ENCODE measurements at places on chromosomes 4 and X. TPM values are rescaled to one million over a fixed set of nuclear protein-coding genes. Genes with fewer than 3 reads are reported as not detected.

GRCh38 chrX:150032742-150033141 is 94.5 kb upstream of the EOLA2 start:
- peak; percentile 9 for DNase-seq

DNA sequence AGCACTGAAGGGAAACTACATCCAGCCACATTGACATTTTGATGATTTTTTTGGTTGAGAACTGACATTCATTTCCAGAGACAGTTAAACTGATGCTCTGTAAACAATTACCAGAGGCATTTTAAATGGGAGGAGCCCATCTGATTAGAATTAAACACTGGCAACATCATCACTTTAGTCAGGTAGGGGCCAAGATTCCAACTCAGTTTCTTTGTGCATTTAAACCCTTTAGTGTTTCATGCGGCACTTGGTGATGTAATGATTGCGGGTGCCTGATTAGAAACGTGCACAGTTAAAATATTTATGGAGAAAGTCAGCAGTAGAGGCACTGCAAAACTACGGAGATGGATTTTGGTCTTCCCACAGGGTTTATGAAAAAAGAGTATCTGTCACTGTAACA is 16.1 kb downstream of the TNIP3 start:
- no peak for DNase-seq

DNA sequence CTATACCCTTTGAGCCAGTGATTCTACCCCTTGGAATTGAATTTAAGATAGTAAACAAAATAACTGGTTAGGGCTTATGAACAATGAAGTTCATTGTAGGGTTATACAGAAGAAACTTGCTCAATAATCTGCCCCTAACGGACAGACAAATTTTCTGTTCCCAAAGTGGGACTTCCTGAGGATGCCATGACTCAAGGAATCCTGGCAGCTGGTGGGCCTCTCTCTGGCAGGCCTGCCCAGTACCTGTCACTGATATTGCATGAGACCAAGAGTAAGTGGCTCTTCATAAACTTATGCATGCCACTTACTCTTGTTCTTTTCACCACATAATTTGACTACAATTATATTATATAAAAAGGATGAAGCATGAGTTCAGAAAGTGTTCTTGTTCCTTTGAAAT is 41.5 kb downstream of the GPRIN3 start:
- DNase-seq = no peak

DNA sequence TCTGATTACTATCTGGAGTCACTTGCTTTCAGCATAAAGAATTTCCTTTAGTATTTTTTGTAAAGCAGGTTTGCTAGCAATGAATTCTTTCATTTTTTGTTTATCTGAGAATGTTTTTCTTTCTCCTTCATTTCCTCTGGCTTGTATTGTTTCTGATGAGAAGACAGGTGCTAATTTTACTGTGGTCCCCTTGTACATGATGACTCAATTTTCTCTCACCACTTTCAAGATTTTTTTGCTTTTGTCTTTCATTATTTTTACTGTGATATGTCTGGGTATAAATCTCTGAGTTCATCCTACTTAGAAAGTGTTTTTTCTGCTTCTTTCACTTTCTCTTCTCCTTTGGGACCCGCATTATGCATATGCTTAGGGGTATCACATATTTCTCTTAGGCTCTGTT is 62.6 kb downstream of the PKD2 start:
- DNase-seq = no peak

The RBPJ gene
- total RNA-seq = 111 TPM

DNA sequence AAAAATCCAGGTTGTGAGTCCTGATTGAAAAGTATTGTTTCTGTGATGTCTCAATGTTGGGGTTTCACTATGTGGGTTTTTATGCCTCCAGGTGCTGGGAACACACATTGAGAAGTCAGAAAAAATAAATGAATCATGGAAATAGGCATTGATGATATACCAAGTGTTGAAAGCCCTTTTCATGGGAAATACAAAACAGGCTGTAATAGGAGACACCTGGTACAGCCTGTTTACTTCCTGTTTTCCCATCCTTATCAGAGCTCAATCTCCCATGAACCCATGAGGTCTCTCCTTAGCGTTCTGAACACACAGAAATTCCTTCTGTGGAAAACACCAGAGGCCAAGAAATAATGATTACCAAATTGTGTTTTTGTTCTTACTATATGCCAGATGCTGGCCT is 106.3 kb upstream of the BOD1L1 start:
- no peak for DNase-seq

The CCNA2 gene
- 26.6 TPM for total RNA-seq

DNA sequence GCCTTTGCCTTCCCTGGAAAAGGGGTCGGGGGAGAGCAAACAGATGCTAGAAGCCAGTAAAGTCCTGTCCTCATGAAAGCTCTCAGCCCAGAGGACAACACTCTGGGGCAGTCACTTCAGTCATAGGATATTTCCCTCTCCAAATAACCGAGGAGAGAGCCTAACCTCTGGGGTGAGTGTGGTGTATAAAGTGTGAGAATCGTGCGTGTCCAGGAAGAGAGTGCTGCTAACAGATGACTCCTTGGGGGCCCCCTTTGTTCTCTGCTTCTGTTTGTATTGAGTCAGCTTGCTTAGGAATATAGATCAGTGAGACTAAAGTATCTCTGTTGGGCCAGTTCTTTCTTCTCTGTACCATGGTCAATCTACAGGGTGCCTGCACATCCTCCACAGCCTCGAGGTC is 247.2 kb downstream of the PALLD start:
- DNase-seq = peak; percentile 13

The PABPC1L2B gene
- total RNA-seq = not detected

DNA sequence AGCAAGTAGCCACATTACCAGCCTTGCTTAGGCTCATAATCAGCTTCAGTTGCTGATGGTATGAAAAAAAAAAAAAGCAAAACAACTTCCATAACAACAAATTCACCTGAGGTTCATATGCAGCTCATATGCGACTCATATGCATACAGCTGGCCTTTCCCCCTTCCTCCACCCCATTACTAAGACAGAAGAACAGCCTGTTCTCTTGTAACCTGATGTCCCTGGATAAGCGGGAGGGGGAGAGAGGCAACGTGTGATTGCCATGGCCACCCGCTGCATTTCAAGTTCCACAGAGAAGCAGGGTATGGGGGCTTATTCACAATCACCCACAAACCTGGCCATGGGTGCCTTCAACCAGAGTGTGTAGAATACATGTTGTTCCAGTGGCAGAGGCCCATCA is 95.1 kb upstream of the DGKK start:
- DNase-seq = no peak

The JADE3 gene
- total RNA-seq = 6.3 TPM

- DNase-seq = no peak
Measured at GRCh38 chr4:147396105-147396504, 84.8 kb upstream of the EDNRA start.

The PNMA3 gene
- 1.2 TPM for total RNA-seq

- DNase-seq = no peak
Measured at GRCh38 chr4:123943976-123944375, 547.4 kb downstream of the SPRY1 start.

DNA sequence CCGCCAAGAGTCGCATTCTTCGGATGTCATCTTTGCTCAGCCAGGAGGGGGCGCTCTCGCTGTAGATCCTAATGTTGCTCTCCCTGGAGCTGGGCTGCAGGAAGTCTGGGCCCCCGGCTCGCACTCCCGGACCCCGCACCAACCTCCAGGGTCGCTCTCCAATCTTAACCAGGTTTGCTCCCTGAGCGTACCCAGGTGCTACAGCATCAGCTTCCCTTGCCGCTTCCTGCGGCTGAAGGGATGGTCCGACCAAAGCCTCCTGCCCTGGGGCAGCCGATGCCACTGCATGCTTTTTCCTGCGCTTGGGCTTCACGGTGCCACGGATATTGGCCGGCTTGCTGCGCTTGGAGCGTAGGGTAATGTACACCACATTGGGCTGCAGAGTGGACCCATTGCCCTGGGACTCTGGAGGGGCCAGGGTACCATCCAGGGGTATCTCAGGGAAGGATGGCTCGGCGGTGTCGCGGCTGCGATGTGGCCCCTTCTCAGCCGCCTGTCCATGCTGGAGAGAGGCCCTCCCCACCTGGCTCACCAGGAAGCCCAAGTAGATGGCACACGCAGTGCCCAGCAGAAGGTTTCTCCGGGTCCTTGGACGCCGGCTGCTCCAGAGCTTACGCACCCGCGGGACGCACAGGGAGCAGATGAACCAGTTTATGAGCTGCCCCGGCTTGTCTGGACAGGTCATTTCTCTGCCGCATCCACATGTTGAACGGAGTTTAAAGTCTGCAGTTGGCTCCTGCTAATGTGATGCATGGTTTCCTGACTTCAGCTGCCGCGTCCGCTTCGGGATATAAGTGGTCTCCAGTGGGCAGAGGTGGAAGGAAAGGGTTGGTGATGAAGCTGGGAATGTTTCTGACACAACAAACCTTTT is 1.9 kb downstream of the GASK1B start:
- peak; percentile 33 for DNase-seq

The XK gene
- total RNA-seq = 14.3 TPM

Measured in tongue (tissue), 3 donors.